ENCODE measurements at places on chromosomes 5 and 9.

DNA sequence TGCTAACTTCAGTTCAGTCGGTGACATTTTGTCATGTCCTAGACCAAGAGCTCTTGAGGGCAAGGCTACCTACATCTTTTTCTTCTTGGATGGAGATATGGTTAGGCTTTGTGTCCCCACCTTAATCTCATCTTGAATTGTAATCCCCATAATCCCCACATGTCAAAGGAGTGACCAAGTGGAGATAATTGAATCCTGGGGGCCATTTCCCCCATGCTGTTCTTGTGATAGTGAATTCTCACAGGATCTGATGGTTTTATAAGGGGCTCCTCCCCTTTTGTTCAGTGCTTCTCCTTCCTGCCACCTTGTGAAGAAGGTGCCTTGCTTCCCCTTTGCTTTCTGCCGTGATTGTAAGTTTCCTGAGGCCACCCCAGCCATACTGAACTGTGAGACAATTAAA is 2.1 kb upstream of the CFAP90 start:
- no peak for DNase-seq

DNA sequence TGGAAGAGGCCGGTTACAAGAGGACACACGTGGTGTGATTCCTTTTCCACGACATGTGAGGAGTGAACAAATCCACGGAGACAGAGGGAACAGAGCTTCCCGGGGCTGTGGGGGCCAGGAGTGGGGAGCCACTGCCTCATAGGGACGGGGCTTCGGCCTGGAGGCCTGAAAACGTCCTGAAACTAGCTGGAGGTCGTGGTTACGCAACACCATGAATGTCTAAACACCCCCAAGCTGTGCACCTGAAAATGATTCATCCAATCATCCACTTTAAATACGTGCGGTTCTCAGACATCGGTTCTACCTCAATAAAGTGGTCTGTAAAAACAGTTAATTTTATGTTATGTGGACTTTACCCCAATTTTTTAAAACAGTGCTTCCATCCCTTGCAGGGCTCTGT is 65.3 kb upstream of the PPP1R26 start:
- no peak for DNase-seq

DNA sequence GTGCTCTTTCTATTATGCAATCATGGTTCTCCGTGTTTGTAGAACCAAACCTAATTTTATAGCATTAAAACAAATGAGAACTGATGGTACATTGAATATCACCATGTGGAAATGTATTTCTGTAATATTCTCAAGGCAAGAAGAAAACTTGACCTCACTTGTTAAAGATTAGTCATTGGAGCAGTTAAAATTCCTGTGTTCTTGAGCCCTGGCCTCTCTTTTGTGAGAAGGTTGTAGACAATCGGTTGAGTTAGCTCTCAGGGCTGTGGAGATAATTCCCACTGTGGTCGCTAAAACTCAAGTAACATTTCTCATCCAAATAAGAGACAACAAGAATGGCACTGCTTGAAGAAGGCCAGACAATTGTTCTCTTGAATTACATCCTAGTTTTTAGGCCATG is 216.0 kb upstream of the KLF4 start:
- DNase-seq = no peak

- no peak for DNase-seq
Measured at GRCh38 chr9:127065592-127065991, 56.8 kb downstream of the ANGPTL2 start.

All from C1 segment of cervical spinal cord (tissue), 14 donors.